ENCODE measurements at places on chromosomes 5 and 9. TPM values are rescaled to one million over a fixed set of nuclear protein-coding genes. Genes with fewer than 3 reads are reported as not detected.

The HAND1 gene
- not detected for total RNA-seq

The GLE1 gene
- total RNA-seq, result 17.9 TPM

The PDLIM7 gene
- total RNA-seq, result 134 TPM

The DCANP1 gene
- not detected for total RNA-seq

The NRARP gene
- total RNA-seq, result 22.8 TPM

The UGT3A1 gene
- 1.8 TPM for total RNA-seq

The SLC4A9 gene
- not detected for total RNA-seq
